Right cardiac atrium (tissue), 5 donors: ENCODE measurements at places on chromosomes 1 and 21. TPM values are rescaled to one million over a fixed set of nuclear protein-coding genes. Genes with fewer than 3 reads are reported as not detected.

The SH2D1B gene
- total RNA-seq: not detected

DNA sequence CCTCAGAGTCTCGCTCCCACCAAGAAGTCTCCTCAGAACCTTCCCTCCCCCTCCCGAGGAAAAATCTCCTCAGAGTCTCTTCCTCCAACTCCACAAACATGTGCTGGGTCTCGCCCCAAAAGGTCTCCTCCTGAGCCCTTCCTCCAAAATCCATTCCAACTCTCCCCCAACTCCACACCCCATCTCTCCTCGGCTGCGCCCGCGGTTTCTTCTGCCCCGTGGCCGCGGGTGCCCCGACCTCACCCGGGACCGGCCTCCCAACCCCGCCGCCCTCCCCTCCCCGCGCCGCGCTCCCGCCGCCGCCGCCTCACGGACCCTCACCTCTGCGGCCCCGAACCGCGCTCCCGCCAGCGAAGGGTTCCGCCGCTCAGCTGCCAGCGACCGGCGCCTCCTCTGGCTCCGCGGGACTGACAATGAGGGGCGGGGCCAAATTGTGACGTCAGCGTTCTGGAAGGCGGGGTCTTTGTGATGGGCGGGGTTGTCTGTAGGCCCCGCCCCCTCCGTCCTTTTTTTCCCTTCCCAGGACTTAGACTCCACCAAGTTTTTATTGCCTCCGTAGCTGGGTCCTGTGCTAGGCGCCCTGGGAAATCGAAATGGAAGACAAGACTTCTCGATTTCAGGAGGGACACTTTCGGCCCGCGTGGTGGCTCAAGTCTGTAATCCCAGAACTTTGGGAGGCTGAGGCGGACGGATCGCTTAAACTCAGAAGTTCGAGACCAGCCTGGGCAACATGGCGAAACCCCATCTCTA is at the start of gene LUZP1:
Gene LUZP1, minus strand, starts transcription at position 412 of the 750 bp plus-strand sequence.
- DNase-seq: peak; percentile 89

GRCh38 chr21:24289539-24289938 is 1317.7 kb downstream of the MRPL39 start:
- no peak for DNase-seq

DNA sequence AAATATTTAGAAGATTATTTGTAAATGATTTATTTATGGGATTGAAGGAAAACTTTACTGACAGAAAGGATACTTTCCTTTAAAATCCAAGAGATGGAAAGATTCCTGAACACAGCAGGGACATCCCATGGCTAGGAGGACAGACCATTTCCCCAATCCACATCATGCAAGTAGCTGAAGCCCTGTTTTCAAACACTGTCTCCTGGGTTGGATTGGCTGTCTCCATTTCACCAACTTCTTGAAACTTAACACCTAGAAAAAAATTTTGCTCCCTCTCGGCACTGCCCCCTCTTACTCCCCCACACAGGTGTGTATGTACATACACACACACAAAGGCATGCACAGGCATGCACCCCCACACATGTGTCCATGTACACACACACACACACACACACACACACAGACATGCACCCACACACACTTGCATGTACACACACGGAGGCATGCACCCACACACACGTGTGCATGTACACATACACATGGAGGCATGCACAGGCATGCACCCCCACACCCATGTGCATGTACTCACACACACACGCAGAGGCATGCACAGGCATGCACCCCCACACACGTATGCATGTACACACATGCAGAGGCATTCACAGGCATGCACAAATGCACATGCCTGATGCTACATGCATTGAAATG is 320.0 kb downstream of the CHRM3 start:
- DNase-seq: no peak

DNA sequence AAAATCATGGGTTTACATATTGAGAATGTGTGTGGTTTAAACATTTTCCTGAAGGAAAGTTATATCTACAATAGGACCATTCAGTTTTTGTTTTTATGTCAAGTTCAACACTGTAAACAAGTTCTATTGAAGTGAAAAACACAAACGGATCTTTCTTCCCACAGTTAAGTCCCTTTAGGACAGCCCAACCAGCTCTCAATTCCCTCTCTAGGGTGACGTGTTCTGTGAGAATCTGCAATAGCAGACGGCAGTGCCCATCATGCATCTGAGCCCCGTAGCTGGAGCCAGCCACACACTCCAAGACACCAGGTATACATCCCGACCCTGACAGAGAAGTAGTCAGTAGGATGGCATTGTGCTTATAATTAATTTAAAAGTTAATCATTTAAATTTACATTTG is 26.3 kb upstream of the IVNS1ABP start:
- no peak for DNase-seq

DNA sequence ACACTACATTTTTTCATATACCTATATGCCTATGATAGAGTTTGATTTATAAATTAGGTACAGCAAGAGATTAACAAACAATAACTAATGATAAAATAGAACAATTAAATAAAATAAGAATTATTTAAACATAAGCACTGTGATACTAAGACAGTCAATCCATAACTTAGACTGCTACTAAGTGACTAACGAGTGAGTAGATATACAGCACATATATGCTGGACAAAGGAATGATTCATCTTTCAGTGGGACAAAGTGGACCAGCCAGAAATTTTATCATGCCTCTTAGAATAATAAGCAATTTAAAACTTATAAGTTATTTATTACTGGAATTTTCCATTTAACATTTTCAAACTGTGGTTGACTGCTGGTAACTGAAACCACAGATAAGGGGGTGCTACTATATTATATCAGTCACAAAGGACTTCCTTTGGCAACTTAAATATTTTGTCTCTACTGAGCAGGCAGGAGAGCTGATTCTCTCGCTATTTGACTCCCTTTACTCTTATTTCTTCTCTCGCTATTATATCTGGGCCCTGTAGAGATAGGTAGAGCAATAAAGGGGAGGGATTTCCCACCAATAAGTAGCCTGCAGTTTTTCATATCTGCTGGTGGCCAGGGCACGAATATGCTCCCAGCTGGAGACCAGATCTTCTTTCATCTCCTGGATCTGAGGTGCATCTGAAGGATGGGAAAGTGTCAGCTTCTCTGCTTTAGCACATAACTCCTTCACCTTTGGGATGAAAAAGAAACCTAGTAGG is 10.8 kb downstream of the SPTA1 start:
- DNase-seq: no peak
